ENCODE measurements at places on chromosomes 1 and 21.

- DNase-seq: no peak
Observed at GRCh38 chr1:196361112-196361714, 247.0 kb downstream of the KCNT2 start.

DNA sequence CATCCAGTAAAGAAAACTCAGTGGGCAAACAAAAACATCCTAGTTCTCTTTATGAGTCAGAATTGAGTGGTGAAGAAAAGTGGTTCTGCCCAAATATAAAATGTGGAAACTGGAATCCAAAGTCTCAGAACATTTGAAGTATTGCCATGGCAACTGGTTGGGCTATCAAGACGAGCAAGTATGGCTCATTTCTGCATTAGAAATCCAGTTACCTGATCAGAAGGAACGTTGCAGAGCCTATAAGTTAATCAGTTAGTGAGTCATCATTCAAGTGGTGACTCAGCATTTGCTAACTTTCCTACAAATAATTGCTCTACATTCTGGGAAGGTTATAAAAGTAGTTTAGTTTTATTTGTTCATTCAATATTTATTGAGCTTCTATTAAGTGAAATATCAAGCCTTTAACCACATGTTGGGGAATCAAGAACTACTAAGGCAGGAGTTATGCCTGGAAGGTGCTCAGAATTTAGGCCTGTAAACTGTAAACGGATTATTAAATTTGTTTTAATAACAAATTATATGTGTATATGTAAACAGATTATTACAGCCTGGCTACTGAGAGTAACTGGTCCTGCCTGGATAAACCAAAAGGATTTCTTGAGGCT, 104.3 kb downstream of the PAPPA2 start:
- DNase-seq: no peak

GRCh38 chr1:171160639-171161354, 24.3 kb upstream of the FMO2 start:
- DNase-seq: no peak

- DNase-seq: no peak
Observed at GRCh38 chr1:230857077-230857476, 11.2 kb downstream of the C1orf198 start.

- no peak for DNase-seq
Observed at GRCh38 chr1:31548534-31548906, 27.8 kb upstream of the TINAGL1 start.

DNA sequence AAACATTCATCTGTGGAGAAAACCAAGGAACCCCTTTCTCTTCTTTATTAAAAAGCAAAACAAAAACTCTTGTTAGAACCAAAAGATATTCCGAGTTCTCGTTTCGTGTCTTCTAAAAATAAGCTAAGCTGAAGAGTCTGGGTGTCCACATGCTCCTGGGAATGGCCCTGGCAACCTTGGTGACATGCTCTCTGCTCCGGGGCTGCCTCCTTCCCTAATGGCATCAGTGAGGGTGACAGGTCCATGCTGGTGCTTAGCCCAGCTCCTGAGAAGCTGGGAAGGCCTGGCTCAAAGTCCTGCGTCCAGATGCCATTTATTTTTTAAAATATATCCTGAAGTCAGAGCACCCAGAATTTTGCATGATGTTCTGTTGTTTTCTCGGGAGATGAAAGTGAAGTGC, 24.6 kb upstream of the TRAPPC10 start:
- DNase-seq: no peak

DNA sequence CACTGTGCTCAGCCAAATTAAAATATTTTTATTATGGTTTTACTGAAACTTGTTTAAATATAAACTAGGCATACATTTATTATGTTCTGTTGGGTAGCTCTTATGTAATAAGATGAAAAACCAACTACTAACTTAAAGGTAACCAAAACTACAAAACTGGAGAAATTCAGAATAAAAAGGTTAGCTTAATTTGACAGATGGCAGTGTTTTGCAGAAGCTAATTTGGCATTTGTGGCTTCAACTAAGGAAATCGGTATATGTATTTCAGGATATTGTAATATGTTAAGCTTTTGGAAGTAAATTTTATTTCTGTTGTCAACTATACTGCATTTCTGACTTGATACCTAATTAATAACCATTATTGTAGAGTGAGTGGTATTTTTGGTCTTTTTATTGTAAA, 18.8 kb downstream of the USP25 start:
- DNase-seq: no peak

GRCh38 chr1:162878000-162878596, 17.1 kb upstream of the CCDC190 start:
- no peak for DNase-seq

GRCh38 chr1:56904663-56905397, 50.2 kb downstream of the C8A start:
- no peak for DNase-seq

- peak; percentile 100 for DNase-seq
Observed at GRCh38 chr1:182175361-182175931, 113.9 kb upstream of the ZNF648 start.

DNA sequence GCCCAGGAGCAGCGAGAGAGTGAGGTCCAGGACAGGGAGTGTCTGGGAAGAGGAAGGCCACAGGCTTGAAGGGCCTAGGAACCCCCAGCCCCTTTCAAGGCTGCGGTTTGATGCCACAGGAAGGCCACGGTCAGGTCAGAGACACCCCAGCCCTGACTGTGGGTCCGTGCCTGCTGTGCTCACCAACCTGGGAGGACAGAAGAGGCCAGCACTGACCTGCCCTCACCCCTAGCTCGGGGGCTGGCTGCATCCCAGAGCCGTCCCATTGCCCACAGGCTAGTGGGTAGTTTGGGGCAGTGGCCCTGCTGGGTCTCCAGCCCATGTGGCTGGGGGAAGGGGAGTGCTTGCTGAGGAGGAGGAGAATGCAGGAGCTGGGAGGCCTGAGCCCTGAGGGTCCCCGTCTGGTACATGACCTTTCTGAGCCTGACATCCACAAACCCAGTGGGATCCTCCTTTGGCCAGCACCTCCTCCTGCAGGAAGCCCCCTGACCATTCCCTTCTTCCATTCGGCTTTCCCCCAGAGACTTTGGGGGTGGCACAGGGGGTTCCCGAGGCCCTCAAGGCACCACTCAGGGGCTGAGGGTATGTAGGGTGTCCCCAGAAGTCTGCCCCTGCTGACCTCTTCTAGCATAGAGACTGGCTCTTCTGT, 54.3 kb downstream of the WNT9A start:
- DNase-seq: no peak

- DNase-seq: no peak
Observed at GRCh38 chr1:197923038-197923437, 5.9 kb downstream of the LHX9 start.

GRCh38 chr21:41707960-41708330, 58.9 kb downstream of the RIPK4 start:
- no peak for DNase-seq

GRCh38 chr1:153682730-153683129, 4.2 kb downstream of the NPR1 start:
- DNase-seq: no peak

DNA sequence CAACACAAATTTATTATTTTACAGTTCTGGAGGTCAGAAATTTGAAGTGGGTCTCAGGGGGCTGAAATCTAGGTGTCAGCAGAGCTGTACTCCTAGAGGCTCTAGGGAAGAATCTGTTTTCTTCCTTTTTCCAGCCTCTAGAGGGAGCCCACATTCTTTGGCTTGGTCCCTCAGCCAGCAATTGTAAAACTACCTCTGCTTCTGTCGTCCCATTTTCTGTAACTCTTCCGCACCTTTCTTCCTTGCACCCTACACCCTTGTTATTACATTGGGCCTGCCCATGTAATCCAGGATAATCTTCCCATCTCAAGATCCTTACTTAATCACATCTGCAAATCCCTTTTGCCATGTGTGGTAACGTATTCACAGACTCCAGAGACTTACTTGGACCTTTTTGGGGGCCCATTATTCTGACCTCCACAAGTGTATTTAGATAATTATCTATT, 24.8 kb upstream of the THEM4 start:
- peak; percentile 49 for DNase-seq

GRCh38 chr1:6967431-6968111, 182.3 kb downstream of the CAMTA1 start:
- no peak for DNase-seq

DNA sequence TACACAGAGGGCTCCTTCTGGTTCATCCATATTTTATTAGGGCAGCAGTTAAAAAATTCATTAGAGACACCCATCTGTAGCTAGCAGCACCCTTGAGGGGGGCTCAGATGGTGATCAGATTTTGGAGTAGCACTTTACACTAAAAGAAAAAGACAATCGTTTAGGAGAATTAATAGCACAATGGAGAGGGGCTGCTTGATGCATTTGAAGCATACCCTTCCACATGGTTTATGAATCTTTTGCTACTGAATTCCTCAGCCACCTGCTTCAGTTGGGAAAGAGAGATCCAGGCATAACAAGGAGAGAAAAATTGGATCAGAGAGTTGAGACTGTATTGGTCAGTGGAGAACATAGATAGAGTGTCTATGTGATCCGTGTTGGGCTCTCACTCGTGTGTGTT, 54.4 kb downstream of the DISC1 start:
- DNase-seq: no peak

DNA sequence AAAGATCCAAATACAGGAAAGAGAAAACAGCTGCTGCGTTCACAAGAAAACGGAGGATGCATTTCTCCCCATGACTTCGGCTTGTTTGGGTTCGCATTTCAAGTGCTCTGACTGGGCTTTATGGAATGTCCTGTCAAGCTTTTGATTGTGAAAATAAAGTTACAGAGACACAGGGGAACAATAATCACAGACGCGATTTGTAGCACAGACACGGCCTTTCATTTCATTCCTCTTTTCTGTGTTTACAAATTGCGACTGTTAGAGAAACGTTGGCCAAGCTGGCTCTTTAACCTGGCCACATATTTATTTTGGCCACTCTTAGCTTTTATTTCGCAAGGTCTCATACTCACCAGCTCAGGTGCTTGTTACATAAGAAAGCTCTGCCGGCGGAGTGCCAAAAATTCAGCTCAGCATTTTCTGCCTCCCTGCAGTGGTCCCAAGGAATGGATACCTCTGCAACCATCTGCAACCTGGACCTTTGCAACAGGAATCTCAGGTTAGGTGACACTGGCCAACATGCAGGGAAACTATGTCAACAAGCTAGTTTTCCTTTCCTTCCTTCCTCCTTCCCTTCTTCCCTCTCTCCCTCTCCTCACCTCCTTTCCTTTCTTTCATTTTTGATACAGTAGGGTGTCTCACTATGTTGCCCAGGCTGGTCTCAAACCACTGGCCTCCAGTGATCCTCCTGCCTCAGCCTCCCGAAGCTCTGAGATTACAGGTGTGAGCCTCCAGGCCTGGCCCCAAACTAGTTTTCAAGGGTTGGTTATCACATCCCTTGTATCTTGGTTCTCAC, 58.2 kb upstream of the SLC45A1 start:
- no peak for DNase-seq

GRCh38 chr1:241332987-241333386, 24.0 kb downstream of the RGS7 start:
- DNase-seq: no peak

DNA sequence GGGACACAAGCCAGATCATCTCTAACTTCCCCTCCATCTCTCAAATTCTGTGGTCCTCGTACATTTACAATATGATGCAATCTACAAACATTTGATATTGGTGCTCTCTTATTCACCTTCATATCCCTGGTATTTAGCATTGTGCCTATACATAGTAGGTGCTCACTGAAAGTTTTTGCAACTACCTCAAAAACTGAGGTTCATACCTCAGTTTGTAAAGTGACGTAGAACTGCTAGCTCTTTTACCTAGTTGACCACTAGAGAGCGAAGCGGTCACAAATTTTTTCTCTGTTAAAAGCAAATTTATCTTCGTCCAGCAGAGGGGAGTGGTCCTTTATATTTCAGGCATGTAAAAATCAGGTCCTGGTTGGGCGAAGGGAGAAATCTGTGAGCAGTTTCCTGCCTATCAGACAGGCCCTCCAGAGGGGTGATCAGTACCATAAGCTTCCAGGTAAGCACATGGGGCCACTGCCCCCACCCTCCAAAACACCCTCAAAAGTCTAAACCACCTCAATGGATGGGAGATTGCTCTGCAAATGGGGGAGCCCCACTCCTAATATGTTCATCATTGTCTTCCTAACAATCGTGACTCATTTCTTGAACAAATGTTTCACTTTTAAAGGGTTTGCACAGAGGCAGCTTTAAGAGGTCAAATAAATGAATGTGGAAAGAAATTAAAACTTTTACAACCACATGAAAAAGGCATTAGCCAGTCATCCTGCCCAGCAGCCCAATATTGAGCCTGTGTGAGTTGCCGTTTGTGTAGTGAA, 10.6 kb upstream of the HLCS start:
- DNase-seq: no peak

DNA sequence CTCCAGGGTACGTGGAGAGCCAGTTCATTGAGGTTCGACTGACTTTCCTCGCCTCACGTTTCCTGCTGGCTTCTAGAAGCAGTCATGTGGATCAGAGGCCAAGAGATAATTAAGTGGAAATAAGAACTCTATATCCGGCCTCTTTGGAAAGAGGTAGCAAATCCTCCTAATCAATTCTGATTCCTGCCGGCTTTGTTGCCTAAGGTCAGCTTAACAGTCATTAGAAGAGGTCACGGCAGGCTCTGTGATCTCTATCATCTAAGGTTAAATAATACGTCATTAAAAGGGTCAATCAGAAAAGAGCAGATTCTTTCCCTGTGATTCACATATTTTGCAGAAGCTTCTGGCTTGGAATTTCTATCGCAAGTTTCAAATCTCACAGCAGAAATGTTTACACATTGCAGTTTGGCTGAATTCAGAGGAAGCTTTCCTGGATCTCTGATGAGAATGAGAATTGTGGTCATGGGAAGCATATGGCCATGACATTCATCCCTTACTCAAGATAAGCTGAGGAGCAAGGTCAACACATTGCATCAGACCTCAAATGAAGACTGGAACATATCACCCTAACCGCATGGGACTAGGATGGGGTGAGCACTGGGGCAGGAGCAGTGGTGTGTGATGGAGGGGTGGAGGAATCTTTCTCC, 189.4 kb downstream of the PBX1 start:
- no peak for DNase-seq

Data from NCI-H187 treated with DMSO at 0.1 percent for 48 hours (cell line).